ENCODE measurements at places on chromosomes 11 and 22.

GRCh38 chr11:108218912-108219783 lies 3.3 kb downstream of the NPAT start:
- H3K27me3 ChIP-seq, result no peaks in the 10 kb centered on the region
- DNase-seq, result no peak
- no peak overlapping the region for H3K4me3 ChIP-seq
- H3K36me3 ChIP-seq, result peaks cover 2% of the 10 kb centered on the region
- no peak overlapping the region for H3K27ac ChIP-seq

DNA sequence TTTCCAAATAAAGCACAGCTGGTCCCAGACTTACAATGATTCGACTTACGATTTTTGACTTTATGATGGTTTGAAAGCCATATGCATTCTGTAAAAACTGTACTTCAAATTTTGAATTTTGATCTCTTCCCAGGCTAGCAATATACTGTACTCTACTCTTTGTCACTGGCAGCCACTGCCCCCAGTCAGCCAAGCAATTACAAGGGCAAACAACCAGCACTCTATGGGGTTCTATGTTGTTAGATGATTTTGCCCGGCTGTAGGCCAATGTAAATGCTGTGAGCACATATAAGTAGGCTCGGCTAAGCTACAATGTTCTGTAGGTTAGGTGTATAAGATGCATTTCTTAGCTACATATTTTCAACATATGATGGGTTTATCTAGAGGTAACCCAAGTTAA lies 217.3 kb downstream of the RAB38 start:
- H3K36me3 ChIP-seq, result no peaks in the 10 kb centered on the region
- H3K4me3 ChIP-seq, result no peak overlapping the region
- H3K27me3 ChIP-seq, result peaks cover 5% of the 10 kb centered on the region
- H3K4me1 ChIP-seq, result peaks cover 2% of the 10 kb centered on the region
- no peak overlapping the region for H3K27ac ChIP-seq

DNA sequence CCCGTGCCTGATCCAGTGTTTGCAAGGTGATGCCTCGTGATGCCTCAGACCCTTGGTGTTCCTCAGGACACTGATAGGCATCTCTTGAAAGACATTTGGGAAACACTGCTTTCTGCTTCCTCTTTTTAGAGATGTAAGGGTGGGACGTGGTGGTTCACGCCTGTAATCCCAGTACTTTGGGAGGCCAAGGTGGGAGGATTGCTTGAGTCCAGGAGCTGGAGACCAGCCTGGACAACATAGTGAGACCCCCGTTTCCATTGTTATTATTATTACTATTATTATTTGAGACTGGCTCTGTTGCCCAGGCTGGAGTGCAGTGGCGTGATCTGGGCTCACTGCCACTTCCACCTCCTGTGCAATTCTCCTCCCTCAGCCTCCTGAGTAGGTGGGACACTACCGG lies 6.5 kb upstream of the SOX10 start:
- no peak overlapping the region for H3K4me3 ChIP-seq
- no peak for DNase-seq
- H3K4me1 ChIP-seq, result peaks cover 28% of the 10 kb centered on the region
- no peaks in the 10 kb centered on the region for H3K27me3 ChIP-seq
- no peak overlapping the region for H3K27ac ChIP-seq

DNA sequence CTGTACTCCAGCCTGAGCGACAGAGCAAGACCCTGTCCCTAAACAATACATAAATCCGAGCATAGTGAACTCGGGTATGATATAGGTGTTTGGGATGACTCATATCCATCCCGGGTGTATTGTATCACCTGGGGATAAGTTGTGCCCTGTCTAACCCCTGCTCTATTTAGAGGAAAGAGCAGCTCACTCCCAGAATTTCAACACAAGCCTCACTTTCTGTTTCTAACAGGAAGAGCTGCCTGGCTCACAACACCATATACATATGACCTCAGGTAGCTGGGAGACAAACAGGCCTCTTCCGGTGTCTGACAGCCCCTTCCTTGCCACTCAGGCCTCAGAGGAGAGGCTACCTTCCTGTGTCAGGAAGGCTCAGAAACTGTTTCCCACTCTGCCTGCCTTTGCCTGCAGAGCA lies 9.9 kb upstream of the MICALL1 start:
- peaks cover 19% of the 10 kb centered on the region for H3K4me1 ChIP-seq
- peak; percentile 27 for DNase-seq
- H3K36me3 ChIP-seq, result peaks cover 4% of the 10 kb centered on the region
- H3K27me3 ChIP-seq, result no peaks in the 10 kb centered on the region

- DNase-seq, result no peak
- H3K27ac ChIP-seq, result peak overlapping the region; percentile 57
- H3K27me3 ChIP-seq, result no peaks in the 10 kb centered on the region
- H3K36me3 ChIP-seq, result peaks cover 4% of the 10 kb centered on the region
- H3K4me1 ChIP-seq, result peaks cover 18% of the 10 kb centered on the region
- H3K4me3 ChIP-seq, result no peak overlapping the region
Observed at GRCh38 chr11:88178191-88178590, 2.9 kb upstream of the RAB38 start.

- no peaks in the 10 kb centered on the region for H3K4me1 ChIP-seq
- no peaks in the 10 kb centered on the region for H3K36me3 ChIP-seq
- H3K4me3 ChIP-seq, result no peak overlapping the region
- no peaks in the 10 kb centered on the region for H3K27me3 ChIP-seq
- no peak for DNase-seq
- H3K27ac ChIP-seq, result no peak overlapping the region
Observed at GRCh38 chr22:33780531-33781136, 139.6 kb downstream of the LARGE1 start.

- H3K27me3 ChIP-seq, result no peaks in the 10 kb centered on the region
- no peak for DNase-seq
- no peaks in the 10 kb centered on the region for H3K36me3 ChIP-seq
- H3K4me3 ChIP-seq, result no peak overlapping the region
- H3K4me1 ChIP-seq, result no peaks in the 10 kb centered on the region
Observed at GRCh38 chr11:85115798-85116197, 511.3 kb downstream of the DLG2 start.

GRCh38 chr11:72475381-72475780 lies 41.0 kb upstream of the CLPB start:
- peaks cover 4% of the 10 kb centered on the region for H3K4me1 ChIP-seq
- no peak overlapping the region for H3K4me3 ChIP-seq
- H3K27me3 ChIP-seq, result peaks cover 16% of the 10 kb centered on the region
- DNase-seq, result no peak

DNA sequence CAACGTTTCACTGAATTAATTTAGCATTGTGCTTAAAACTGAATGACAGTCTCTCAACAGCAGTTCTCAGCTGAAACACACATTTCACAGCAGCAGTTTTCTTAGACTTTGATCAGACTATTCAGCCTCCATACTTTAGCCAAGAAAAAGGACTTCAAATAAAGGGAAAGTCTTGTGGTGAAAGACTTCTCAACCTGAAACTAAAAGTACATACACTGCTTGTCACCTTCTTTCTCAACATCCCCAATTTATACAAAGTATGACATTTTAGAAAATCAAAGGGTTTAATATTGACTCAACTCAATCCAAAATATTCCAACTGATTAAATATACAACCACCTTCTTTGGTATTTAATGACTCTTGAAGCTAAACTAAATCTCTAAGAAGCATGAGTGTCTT lies 419.0 kb downstream of the LRRC4C start:
- no peak for DNase-seq
- no peaks in the 10 kb centered on the region for H3K27me3 ChIP-seq
- no peak overlapping the region for H3K4me3 ChIP-seq
- H3K4me1 ChIP-seq, result no peaks in the 10 kb centered on the region
- no peaks in the 10 kb centered on the region for H3K36me3 ChIP-seq
- H3K27ac ChIP-seq, result no peak overlapping the region

GRCh38 chr11:30543066-30543465 lies 43.1 kb downstream of the MPPED2 start:
- H3K27ac ChIP-seq, result no peak overlapping the region
- no peaks in the 10 kb centered on the region for H3K4me1 ChIP-seq
- H3K36me3 ChIP-seq, result no peaks in the 10 kb centered on the region
- no peak overlapping the region for H3K4me3 ChIP-seq
- DNase-seq, result no peak
- no peaks in the 10 kb centered on the region for H3K27me3 ChIP-seq

DNA sequence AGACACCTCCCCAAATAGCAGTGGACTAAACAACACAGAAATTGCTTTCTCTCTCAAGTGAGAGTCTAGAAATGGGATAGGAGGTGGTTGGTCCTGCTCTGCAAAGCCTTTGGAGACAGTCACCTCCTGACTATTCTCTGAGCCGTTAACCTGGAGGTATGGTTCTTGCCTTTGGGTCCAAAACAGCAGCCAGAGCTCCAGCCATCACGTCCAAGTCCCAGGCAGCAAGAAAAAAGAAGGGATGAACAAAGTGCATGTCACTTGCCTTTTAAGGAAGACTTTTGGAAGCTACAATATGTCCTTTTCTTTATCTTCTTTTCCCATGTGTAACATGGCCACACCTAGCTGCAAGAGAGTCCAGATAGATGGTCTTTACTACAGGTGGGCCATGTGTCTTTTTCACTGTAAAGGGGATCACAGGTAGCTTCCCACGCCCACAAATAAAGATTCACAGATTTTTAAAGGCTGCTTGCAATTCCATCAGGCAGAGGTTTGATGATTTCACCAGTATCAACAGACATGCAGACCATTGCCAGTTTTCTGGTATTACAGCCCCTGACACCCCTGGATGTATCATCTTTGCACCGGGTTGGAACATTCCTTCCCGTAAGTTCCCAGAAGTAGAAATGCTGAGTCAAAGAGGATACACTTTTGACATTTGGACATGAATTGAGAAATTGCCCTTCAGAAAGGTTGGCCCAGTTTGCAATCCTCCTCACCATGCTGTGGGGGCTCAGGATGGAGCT lies 66.0 kb downstream of the MYEOV start:
- no peaks in the 10 kb centered on the region for H3K27me3 ChIP-seq
- no peak overlapping the region for H3K4me3 ChIP-seq
- H3K27ac ChIP-seq, result no peak overlapping the region
- H3K36me3 ChIP-seq, result no peaks in the 10 kb centered on the region

DNA sequence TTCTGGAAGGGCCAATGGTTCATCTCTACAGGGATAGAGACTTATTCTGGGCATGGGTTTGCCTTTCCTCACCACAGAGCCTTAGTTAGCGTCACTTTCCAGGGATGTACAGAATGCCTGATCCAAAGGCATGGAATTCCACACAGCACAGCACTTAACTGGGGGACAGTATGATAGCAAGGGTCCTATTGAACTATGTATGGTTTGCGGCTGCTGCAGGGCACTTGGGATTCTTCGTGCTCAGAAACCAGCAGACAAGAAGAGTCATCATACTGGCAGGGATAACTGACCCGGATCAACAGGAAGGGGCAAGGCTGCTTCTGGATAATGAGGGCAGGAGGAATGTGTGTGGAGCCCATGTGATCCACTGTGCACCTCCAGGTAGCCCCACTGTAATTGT lies 105.7 kb downstream of the SWAP70 start:
- DNase-seq, result no peak
- no peak overlapping the region for H3K27ac ChIP-seq
- no peaks in the 10 kb centered on the region for H3K4me1 ChIP-seq

DNA sequence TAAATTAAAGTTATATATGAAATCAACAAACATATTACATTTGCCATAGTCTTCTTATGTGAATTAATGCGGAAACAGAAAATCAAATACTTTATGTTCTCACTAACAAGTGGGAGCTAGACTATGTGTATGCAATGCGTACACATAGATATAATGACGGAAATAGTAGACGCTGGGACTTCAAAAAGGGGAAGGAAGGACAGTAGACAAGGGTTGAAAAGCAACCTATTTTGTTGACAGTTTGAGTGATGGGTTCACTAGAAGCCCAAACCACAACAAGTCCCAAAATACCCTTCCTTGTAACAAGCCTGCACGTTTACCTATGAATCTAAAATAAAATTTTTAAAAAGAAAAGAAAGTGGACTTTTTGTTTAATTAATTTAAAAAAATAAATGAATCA lies 430.8 kb upstream of the CNTN5 start:
- DNase-seq, result no peak
- H3K27ac ChIP-seq, result no peak overlapping the region
- H3K4me3 ChIP-seq, result no peak overlapping the region
- H3K27me3 ChIP-seq, result no peaks in the 10 kb centered on the region
- no peaks in the 10 kb centered on the region for H3K36me3 ChIP-seq
- no peaks in the 10 kb centered on the region for H3K4me1 ChIP-seq

DNA sequence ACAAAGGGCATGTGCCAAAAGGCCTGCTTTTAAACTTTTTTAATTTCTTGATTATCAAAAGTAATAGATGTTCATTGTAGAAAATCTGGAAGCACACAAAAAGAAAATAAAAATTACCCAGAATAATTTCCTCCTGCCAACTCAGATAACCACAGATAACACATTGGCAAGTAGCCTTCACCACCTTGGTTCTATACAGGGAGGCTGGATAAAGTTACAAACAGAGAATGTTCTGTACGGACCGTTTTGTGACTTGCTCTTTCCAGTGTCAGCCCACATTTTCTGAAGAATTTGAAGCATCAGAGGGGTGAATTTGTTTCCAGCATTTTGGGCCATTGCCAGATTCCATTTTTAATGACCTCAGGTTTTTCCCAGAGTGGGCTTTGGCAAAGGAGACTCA lies 23.5 kb downstream of the TUG1 start:
- H3K4me1 ChIP-seq, result no peaks in the 10 kb centered on the region
- H3K27ac ChIP-seq, result no peak overlapping the region
- peaks cover 21% of the 10 kb centered on the region for H3K27me3 ChIP-seq
- H3K36me3 ChIP-seq, result no peaks in the 10 kb centered on the region
- H3K4me3 ChIP-seq, result no peak overlapping the region

- no peaks in the 10 kb centered on the region for H3K36me3 ChIP-seq
- H3K4me3 ChIP-seq, result no peak overlapping the region
- H3K4me1 ChIP-seq, result no peaks in the 10 kb centered on the region
- H3K27me3 ChIP-seq, result peaks cover 57% of the 10 kb centered on the region
- H3K27ac ChIP-seq, result no peak overlapping the region
Observed at GRCh38 chr22:33049119-33049729, 9.0 kb downstream of the SYN3 start.

GRCh38 chr11:85385547-85385946 lies 241.6 kb downstream of the DLG2 start:
- no peaks in the 10 kb centered on the region for H3K27me3 ChIP-seq
- no peak overlapping the region for H3K27ac ChIP-seq
- no peaks in the 10 kb centered on the region for H3K4me1 ChIP-seq
- H3K36me3 ChIP-seq, result no peaks in the 10 kb centered on the region
- H3K4me3 ChIP-seq, result no peak overlapping the region
- DNase-seq, result no peak

- DNase-seq, result no peak
- no peak overlapping the region for H3K27ac ChIP-seq
- peaks cover 35% of the 10 kb centered on the region for H3K27me3 ChIP-seq
- no peak overlapping the region for H3K4me3 ChIP-seq
- H3K36me3 ChIP-seq, result peaks cover 3% of the 10 kb centered on the region
Observed at GRCh38 chr11:107752949-107753822, 41.3 kb upstream of the SLN start.

GRCh38 chr11:22787551-22788162 lies 41.9 kb downstream of the SVIP start:
- H3K36me3 ChIP-seq, result no peaks in the 10 kb centered on the region
- no peak overlapping the region for H3K4me3 ChIP-seq
- no peak overlapping the region for H3K27ac ChIP-seq
- H3K4me1 ChIP-seq, result no peaks in the 10 kb centered on the region
- DNase-seq, result peak; percentile 22

DNA sequence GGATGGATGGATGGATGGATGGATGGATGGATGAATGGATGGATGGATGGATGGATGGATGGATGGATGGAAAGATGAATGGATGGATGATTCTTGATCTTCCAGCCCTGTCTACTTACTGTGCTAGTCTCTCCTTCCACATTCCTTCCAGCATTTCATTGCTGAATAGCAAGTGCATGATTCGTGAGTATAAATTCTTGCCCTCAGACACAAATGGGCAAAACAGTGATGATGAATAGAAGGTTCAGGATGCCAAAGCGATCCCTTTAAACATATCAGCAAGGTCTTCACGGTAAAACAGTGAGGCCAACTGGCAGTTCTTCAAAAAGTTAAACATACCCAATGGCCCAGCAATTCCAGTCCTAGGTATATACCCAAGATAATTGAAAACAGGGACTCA lies 400.2 kb downstream of the MN1 start:
- no peak overlapping the region for H3K4me3 ChIP-seq
- no peak overlapping the region for H3K27ac ChIP-seq
- no peaks in the 10 kb centered on the region for H3K36me3 ChIP-seq
- peaks cover 11% of the 10 kb centered on the region for H3K27me3 ChIP-seq
